Activated effector memory CD4-positive, alpha-beta T cell treated with Interleukin-2 at 50 U/mL for 16 hours (primary cell): ENCODE measurements at places on chromosomes 4 and X.
A peak's percentile ranks its signal among the peaks of the same experiment; 100 is the strongest.

DNA sequence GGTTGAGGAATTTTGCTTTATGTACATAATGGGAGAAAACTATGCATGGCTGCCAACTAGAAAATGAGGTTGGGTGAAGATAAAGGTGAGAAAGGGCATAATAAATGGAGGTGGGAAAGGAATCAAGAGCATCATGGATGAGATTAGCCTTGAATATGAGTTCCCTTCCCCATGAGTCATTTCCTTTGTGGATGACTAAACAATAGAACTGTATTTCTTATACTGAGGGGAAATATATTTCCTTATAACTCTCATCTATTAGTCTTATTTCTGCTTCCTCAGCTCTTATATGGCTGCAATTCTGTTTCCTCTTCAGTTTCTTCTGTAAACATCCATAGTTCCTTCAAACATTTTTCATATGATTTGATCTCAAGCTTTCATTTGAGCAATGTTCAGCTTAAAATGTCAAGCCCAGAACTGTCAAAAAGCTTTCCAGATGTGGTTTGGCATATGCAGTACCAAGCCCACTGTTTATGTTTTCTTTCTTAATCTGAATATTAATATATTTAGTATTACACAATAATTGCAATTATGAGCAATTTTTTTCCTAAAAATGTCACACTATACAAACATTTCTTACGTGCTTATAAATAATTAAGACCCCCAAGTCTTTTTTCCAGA, 100.7 kb upstream of the GRPR start:
- no peak for DNase-seq

DNA sequence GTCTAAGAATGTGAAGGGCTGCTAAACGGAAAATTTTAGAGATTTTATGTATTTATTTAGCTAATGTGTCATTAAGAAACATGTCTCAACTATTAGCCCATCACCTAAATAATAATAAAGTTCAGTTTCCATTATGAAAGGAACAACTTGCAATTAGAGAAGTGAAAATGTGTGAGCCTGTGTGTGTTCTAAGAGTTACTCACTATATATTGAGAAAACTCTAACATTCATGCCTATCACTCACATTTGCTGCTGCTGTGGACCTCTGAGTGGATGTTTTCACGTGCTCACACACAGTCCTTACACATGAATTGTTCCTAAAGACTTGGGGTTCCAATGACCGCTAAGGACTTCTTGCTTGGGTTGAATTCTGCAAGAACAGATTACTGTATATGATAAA, 364.0 kb downstream of the TMA16 start:
- no peak for DNase-seq

DNA sequence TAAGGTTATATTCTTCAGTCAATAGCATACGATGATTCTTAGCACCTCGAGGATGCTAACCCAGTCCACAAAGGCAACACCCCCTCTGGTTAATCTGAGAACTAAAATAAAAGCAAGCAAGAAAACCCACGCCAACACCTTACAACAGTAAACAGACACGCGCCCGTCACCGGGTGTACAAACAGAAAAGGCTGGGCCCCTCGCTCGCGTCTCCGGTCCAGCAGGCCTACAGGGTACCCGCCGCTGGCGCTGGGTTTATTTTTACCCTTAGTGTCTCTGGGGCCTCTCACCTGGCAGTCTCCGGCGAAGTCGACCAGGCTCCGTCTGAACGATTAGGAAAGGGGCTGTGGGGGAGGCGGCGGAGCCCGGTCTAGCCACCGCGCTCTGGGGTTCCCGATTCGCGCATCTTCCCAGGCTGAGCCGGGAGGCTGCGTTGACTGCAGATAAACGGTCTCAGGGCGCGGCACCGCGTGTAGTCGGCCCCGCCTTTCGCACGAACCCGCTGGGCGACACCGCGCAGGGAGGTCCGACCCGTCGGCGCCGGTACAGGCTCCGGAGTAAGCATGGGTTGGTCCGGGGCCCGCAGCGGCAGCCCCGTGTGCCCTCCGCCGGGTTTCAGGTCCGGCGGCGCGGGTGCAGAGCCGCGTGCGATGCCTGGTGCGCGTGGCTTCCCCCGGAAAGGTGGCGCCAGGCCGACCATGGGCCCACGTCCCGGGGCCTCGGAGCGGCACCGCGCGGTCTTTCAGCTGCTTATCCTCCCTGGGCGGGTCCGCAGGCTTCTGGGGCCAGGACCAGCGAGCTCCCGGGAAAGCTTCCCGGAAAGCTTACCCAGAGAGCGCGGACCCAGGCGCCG, 441 bp downstream of the SLC9B2 start:
- DNase-seq = peak; percentile 58

- DNase-seq = no peak
Observed at GRCh38 chrX:42524379-42524778, 253.6 kb downstream of the PPP1R2C start.

GRCh38 chr4:148951346-148951745, 509.1 kb upstream of the NR3C2 start:
- no peak for DNase-seq

DNA sequence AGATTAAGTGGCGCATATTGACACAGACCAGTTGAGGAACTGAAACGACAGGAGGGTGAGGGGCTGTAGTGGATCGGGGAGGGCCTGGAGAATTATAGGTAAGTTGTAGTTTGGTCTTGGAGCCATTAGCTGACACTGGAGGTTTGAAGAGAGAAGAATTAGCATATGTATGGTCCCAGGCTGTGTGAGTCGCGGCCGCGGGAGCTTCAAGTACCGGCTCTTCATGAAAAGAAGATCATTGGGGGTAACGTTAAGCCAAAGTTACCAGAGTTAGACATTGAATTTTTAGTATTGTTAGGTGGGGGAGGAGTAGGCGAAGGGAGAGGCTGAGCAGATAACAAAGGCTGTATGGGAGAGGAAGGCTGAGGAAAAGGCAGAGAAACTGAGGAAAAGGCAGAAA, 56.5 kb downstream of the ZNF674 start:
- DNase-seq = no peak
